Stimulated activated CD8-positive, alpha-beta memory T cell treated with anti-CD3 and anti-CD28 coated beads, Interleukin-4, amount 100 ng/mL, for 24 hours (primary cell): ENCODE measurements at places on chromosomes 3 and 15.

DNA sequence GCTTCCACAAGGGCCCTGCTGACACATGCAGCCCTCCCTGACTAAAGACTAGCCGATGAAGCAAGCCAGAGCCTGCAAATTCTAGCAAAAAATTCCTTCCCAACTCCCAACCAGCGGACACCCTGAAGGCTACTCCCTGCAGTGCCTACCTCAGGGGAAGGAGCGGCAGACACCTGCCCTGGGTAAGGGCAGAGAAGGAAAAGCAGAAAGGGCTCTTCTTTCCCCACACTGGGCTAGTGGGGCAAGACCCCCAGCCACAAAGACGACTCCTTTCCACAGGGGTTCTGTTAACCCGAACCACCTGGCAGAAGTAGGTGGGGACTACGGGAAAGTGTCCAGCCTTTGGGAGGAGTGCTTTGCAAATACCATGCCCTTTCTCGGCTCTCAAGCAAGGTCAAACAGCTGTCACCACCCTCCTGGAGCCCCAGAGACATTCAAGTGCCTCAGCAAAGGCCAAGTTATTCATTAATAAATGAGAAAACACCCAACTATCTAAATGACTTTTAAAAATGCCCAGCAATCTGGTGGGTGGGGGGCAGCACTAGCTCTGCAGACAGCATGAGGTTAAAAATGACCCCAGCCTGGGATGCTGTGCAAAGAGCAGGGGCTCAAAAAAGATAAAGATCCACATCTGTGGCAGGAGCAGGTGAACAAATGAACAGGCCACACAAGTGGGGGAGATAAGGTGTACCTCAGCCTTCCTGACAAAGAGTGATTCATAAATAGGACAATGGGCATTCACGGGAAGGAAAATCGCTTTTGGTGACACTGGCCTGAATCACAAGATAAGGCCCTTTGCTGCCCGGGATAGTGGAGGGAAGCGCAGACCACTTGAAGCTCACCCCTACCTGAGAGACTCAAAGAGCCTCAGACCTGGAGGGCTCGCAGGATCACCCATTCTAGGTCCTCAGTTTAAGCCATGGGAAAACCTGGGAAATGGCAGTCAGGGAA lies 33.0 kb downstream of the CCDC12 start:
- no peak for DNase-seq

- DNase-seq = no peak
These were observed 89.5 kb downstream of the LARS2 start for GRCh38 chr3:45477838-45478237.

- DNase-seq = no peak
These were observed 23.6 kb upstream of the SSUH2 start for GRCh38 chr3:8668216-8668615.

DNA sequence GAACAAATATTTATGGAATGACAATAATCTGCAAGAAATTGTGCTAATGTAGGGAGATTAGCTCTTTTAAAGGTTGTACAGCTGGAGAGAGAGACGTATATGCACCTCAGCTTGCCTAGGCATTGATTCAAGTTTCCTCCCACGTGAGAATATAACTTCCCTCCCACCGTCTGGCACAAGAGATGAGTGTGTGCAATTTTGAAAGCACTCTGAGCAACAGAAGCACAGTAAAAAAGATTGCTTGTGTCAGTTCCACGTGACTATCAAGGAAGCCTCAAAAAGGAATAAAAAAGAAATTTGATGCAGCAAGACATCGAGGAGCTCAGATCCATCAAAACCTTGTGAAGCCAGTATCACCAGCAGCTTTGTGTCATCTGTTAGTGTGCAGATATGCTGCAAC lies 435.3 kb downstream of the TUSC7 start:
- DNase-seq = no peak

DNA sequence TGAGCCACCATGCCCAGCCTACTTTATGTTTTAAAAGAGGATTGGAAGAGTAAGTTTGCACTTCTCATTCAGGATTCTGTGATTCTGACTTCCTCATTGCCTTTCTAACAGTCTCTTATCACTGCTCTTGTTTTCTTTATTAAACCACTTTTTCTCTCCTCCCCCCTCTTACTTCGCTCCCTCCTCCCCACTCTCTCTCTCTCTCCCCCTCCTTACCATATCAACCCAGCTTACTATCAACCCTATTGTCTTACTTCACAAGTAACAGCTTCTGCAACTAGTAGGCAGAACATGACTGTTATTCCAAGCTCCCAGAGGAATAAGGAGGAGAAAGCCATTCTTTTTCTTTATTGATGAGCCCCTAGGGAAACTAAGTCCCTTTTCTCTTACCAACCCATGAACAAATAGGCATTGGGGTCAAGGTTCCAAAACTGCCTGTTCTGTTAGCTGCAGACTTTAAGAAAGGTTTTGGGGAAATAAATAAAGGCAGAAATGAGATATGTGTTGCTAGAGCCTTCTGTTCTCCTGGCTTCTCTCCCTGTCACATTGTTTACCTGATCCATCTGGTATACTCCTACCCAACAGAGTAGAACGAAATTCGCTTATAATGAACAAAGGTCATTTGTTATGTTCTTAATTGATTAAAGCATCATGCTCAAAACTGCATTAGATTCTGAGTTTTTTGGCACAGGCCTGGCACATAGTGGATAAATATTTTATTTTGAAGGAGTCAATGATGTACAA lies 56.4 kb upstream of the RASGRP1 start:
- DNase-seq = no peak

GRCh38 chr3:148882288-148882687 lies 17.2 kb downstream of the CPA3 start:
- no peak for DNase-seq

DNA sequence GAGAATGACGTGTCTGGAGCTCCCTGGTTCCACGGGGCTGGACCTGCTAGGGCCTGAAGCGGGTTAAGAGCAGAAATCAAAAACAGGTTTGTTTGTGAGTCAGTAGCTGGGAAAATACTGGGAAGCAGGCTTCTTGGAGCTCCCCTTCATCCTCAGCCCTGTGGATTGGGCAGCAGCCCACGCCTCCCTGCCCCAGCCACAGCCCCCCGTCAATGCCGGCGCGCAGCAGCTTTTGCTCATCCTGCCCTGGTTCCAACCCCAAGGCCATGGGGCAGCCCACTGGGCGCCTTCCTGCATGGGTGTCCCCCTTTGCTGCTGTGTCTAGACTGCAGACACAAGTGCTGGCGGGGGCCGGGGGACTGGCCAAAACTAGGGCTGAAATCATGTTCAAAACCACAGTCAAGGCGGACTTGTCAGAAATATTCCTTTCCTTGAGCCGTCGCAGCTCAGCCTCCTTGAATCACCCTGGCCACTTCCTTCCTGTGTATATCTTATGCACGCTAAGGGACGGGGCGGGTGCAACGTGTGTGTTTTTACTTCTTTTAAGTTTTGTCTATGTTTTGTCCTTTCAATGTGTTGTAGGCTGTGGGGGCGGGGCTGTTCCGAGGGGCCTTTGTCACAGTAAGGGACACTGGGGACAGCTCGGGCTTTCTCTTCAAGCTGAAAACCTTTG lies 108.1 kb downstream of the KLF13 start:
- DNase-seq = peak; percentile 76

DNA sequence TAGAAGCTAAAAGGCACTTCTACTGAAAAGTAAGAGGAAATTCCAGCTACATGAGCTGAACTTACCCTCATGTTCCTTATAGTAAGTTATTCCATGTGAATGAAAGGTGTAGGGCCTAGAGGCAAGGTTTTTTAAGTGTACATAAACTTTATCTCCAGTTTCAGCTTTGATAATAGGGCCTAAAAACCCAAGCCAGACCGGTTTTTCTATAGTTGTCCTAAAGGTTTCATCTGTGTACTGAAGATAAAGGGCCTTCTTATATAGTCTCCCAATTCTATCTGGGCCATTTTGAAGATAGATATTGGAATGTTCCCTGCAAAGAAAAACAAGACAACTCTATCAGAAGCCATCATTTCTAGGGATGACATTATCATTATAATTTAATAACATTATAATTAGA lies 9.2 kb downstream of the CP start:
- no peak for DNase-seq

GRCh38 chr3:15271785-15272381 lies 60.5 kb downstream of the SH3BP5 start:
- DNase-seq = peak; percentile 64

DNA sequence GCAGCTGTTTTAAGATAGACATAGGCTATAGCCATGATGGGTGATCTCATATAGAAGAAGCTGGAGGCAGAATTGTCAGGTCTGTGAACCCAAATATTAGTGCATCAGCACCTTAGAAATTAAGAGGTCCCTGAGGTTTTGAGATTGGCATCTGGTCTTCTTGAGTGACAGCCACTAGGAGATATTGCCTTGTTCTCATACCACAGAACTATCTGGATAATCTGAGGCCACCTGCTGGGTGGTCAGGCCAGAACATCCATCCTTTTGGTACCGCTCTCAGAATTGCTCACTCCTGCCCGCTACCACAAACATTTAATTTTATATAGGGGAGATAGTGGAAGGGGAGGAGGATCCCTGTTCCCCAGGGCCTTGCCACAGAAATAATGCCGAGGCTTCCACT lies 210.6 kb upstream of the ZPLD1 start:
- DNase-seq = no peak

DNA sequence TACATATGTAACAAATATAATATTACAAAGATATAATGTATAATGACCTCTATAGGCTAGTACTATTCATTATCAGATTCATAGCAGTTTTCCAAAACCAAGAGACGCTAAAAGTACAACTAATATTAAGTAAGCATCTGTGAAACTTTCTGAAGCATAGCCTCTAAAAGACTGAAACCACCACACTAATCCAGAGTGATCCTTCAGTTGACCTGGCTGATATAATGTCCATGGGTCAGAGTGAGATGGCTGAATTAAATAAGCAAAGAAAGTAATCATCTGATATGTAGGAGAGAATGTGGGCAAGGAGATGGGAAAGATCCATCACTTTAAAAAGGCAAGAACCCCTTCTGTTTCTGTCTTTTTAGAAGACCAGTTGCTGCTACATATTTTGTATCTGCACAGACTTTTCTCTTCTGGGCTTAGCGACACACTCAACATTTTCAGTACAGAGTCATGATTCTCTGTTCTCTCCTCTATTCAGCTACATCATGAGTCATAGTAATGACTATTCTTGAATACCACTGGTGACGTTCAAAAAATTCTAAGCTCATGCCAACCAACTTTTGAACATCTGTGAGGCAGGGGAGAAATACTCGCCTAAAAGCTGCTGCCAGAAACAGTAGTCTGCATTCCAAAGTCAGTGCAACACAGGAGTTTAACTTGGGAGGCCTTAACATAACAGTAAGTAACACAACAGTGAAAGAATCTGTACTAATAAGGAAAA lies 149.6 kb downstream of the MAGI1 start:
- no peak for DNase-seq

DNA sequence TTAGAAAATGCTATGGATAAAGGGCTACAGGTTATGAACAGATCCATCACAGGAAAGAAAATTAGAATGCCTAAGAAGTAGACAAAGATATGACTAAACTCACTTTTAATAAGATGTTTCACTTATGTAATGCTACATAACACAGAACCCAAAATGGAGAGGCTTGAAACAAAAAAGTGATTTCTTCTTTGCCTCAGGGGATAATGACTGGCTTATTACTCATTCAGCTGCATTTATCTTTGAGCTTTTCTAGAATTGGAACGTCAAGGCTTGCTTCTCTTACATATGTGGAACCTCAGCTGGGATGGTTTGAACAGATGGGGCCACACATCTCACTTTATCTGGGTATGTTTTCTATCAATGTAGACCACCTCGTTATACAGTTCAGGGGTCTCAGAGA lies 120.6 kb upstream of the EPHA3 start:
- DNase-seq = no peak

GRCh38 chr3:74614107-74614967 lies at the start of gene CNTN3:
Gene CNTN3, minus strand, starts transcription at chr3:74614659. Its CDS starts 93,547 bp downstream, at chr3:74521112.
- DNase-seq = no peak

GRCh38 chr15:67836134-67836455 lies 3.8 kb downstream of the RNU6-1 start:
- no peak for DNase-seq

DNA sequence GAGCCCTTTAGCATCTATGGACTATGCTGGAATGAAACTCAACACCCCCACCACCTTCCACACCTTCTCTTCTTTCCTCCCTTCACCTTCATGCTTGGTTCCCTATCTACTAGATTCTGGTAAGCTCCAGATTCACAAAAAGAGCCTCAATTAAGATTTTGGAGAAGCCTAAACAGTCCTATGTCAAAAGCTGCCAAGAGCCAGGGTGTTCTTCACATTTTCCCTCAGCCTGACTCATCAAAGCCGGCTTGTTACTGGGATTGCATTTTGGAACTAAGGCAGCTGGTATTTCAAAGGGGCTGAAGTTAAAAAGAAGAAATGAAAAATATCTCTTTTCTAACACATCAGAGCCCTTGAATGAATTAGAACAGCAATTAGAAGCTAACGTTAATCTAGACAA lies 247.7 kb downstream of the MYRIP start:
- DNase-seq = no peak

GRCh38 chr3:44926921-44927320 lies 49.1 kb downstream of the ZDHHC3 start:
- DNase-seq = no peak

- DNase-seq = no peak
These were observed 64.5 kb upstream of the MLF1 start for GRCh38 chr3:158506456-158506855.

GRCh38 chr15:67135494-67135893 lies 70.1 kb downstream of the SMAD3 start:
- no peak for DNase-seq

- DNase-seq = no peak
These were observed 83.6 kb downstream of the SMAD6 start for GRCh38 chr15:66785637-66786036.

- no peak for DNase-seq
These were observed 199.1 kb downstream of the LRRN1 start for GRCh38 chr3:3998140-3998922.

GRCh38 chr15:74196175-74196574 lies 6.4 kb downstream of the STRA6 start:
- no peak for DNase-seq

- DNase-seq = no peak
These were observed 173.8 kb upstream of the THBS1 start for GRCh38 chr15:39407116-39407515.

GRCh38 chr15:96207377-96208006 lies 123.0 kb upstream of the NR2F2 start:
- DNase-seq = no peak

DNA sequence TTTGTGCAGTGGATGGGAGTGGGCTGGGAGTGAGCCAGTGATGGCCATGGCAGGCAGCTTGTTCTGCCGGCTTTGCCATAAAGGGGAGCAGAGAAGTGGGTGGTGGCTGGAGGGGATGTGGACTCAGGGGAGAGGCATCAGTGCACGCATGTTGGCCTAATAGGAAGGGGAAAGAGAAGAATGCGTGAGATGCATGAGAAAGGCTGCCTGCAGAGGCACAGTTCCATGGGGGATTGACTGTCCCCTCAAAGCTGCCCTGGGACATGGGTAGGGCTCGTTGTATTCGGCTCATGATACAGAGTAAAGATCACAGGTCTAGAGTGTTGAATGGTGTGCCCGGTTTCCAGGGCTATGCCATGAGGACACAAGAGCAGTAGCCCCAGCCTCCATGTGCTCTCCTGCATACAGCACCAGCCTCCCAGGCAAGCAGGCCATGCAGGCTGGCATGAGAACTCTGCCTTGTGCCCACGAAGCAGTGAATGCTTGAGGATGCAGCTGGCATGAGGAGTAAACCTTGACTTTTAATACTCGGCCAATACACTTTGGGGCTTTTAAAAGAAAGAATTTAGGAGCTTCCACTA lies 68.0 kb upstream of the SNRPA1 start:
- no peak for DNase-seq
